ENCODE measurements at places on chromosomes 1 and 21. TPM values are rescaled to one million over a fixed set of nuclear protein-coding genes. Genes with fewer than 3 reads are reported as not detected.

SLC2A5 gene
- total RNA-seq = not detected

GRCh38 chr1:234149217-234149616, 224.0 kb upstream of the COA6 start:
- no peak for DNase-seq

RPS6KC1 gene
- 4.7 TPM for total RNA-seq

GRCh38 chr1:210347112-210347511, 18.4 kb downstream of the HHAT start:
- no peak for DNase-seq

DNA sequence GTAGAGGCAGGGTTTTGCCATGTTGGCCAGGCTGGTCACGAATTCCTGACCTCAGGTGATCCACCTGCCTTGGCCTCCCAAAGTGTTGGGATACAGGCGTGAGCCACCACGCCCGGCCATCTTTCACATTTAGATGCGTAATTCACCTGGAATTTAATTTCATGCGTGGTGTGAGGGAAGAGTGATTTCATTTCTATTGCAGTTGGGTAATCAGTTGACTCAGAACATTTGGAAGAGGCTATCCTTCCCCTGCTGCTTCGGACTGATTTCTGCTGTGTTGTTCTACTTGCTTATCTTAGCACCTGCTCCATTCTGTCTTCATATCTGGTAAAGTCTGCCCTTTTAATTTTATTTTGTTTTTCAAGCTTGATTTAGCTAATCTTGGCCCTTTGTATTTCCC, 19.1 kb downstream of the DIP2A start:
- DNase-seq = no peak

DNA sequence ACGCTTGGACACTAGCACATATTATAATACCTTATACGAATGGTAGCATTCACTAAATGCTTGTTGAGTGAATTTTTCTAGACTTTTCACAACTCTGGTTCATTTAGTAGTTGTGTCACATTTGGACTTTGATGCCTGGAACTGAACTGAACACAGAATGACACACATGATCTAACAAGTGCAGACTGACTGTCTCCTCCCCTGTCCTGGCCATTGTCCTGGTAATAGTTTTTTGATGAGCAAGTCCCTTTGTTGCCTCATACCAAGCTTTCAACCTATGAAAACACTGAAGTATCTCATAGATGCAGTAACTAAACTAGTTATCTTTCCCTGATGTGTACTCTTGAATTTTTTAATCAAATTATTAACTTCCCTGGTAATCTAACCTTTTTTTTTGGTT, 66.4 kb downstream of the LRRC8D start:
- DNase-seq = no peak

GRCh38 chr1:147627435-147628110, 42.8 kb downstream of the ACP6 start:
- peak; percentile 68 for DNase-seq

GRCh38 chr1:110948038-110948810, 15.5 kb downstream of the LRIF1 start:
- DNase-seq = no peak

GRCh38 chr1:13892671-13893325, 192.8 kb downstream of the PRDM2 start:
- no peak for DNase-seq

DNA sequence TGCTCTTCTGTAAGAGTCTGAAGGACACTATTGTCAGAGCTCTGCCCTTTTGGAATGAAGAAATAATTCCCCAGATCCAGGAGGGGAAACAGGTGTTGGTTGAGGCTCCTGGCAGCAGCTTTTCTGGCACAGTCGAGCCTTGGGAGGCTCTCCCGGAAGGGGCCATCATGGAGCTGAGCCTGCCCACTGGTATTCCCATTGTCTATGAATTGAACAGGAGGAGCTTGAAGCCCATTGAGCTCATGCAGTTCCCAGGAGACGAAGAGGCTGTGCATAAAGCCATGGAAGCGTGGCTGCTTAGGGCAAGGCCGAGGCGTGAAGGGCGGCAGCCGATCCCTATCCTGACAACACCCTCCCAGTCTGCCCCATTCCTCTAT, 26.6 kb downstream of the UBE4B start:
- no peak for DNase-seq

OLFM3 gene
- total RNA-seq = not detected

- DNase-seq = no peak
Measured at GRCh38 chr21:35467566-35467965, 418.5 kb upstream of the RUNX1 start.

DNA sequence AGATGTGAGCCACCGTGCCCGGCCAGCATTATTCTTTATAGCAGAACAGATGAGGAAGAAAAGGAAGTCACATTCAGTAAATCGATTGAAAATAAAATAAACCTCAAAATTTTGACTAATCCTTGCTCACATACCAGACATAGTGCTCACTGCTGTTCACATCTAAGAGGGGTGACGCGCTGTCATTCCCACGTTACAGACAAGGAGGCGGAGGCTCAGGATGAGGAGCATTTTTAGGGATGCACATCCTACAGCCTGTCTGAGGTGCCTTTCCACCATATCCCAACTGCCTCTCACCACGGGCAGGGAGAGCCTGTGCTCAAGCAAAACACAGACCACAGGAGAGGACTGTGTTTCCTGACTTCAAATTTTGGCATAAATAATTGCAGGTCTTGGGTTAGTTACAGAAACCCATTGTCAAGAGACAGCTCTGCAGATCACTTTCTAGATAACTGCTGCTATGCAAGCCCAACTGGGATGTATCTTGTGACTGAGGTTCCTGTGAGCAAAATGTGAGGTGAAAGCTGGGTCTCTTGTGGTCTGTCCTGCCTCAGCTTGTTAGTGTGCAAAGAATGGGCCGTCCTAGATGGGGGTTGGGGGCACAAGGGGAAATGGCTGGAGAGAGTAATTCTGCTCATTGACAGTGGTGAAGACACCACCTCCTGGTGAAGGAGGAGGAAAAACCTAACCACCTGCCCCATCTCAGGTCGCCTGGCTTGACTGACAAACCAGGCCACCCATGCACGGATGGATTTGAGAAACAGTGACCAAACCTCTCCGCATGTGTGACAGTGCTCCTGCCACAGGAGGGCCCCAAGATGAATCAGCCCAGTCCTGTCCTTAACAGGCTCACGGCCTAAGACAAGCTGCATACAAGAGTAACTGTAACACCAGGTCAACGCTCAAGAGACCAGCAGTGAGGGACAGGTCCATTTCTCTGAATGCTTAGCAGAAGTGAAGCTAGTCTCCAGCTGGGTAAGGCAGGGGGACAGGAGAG, 8.2 kb downstream of the TNN start:
- no peak for DNase-seq

GRCh38 chr1:2072109-2072806, 22.0 kb downstream of the PRKCZ start:
- no peak for DNase-seq

ASAP3 gene
- 3.1 TPM for total RNA-seq

- peak; percentile 39 for DNase-seq
Measured at GRCh38 chr1:223486366-223486765, 93.2 kb downstream of the CCDC185 start.

PLCH2 gene
- total RNA-seq = 3.1 TPM

DNA sequence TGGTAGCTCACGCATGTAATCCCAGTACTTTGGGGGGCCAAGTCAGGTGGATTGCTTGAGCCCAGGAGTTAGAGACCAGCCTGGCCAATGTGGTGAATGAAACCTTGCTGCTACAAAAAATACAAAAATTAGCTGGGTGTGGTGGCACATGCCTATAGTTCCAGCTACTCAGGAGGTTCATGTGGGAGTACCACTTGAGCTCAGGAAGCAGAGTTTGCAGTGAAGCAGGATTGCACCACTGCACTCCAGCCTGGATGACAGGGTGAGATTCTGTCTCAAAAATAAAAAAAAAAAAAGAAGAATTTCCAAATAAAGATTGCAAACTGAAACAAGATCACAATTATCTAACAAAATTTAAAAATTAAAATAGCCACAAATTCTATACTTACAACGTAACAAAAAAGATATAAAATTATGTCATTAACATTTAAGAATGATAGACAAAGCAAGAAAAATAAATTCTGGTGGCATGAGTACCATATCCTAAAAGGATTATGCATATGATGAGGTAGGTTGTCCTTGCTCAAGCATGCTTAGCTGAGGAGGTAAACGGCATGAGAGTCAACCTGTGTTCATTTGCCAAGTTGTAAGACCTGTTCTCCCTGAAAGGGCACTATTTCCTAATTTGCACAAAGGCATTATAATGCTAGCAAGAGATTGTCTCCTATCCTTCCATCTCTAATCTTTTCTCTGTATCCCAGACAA, 20.2 kb downstream of the IPP start:
- DNase-seq = peak; percentile 34

GRCh38 chr1:213976665-213977485, 10.9 kb upstream of the PROX1 start:
- peak; percentile 30 for DNase-seq

CHIA gene
- total RNA-seq = not detected

DNA sequence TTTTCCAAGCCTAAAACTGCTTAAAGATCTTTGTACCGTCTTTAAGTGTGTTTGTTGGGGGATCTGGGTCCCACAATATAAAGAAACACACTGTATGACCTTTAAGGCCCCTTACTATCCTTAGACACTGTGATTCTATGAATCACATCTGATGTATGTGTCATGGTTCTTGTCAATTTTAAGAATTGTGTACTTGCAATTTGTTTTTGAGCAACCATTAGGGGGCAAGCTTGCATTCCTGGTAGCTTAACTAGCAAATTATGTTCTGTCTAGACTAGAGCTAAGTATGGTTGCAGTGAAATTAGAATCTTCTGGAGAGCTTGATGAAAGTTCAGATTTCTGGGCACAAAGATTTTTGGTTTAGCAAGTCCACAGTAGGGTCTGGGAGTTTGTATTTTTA, 219.5 kb downstream of the TPR start:
- DNase-seq = peak; percentile 47

KMO gene
- total RNA-seq = not detected

GRCh38 chr1:166895766-166896165, 19.7 kb upstream of the TADA1 start:
- DNase-seq = no peak

C1QC gene
- not detected for total RNA-seq

GRCh38 chr1:231460614-231461013, 38.5 kb upstream of the EGLN1 start:
- DNase-seq = no peak

NECAP2 gene
- 55.0 TPM for total RNA-seq

DNA sequence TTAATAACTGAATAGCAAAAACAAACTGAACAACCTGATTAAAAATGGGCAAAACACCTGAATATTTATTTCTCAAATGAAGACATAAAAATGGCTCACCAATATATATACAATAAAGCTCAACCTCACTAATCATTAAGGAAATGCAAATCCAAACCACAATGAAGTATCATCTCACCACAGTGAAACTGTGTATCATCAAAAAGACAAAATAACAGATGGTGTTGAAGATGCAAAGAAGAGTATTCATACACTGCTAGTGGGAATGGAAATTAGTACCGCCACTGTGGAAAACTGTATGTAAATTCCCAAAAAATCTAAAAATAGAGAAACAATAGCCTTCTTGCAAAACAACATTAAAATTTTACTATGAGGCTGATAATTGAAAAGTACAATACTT, 1660.1 kb upstream of the B3GALT2 start:
- no peak for DNase-seq

EDARADD gene
- not detected for total RNA-seq

GRCh38 chr1:160548960-160549664, 26.1 kb upstream of the SLAMF6 start:
- no peak for DNase-seq

GRCh38 chr1:157566484-157567300, 14.4 kb upstream of the FCRL5 start:
- no peak for DNase-seq

ZDHHC18 gene
- 30.0 TPM for total RNA-seq
